Skeletal muscle cell (primary cell): ENCODE measurements at places on chromosomes 16 and 17.

GRCh38 chr17:2902546-2902945 lies 106.3 kb downstream of the RAP1GAP2 start:
- DNase-seq, result no peak

DNA sequence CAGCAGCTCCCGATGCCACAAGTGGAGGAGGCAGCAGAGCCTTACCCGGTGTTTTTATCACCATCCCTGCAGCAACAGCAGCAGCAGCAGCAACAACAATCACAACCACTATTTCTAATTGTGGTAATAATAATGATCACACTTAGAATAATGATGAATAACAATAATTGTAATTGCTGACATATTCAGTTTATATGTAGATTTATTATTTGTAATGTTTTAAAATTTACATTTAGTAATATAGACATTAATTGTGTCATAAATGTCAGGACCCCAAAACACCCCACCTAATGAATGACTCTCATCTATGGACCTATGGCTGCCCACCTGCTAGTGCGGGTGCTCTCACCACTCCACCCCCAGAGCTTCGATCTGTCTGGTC lies 170.0 kb downstream of the AHSP start:
- DNase-seq, result no peak

GRCh38 chr17:509316-509715 lies 156.7 kb upstream of the RPH3AL start:
- DNase-seq, result no peak

- no peak for DNase-seq
These were observed 93.9 kb downstream of the MSI2 start for GRCh38 chr17:57350266-57350665.

DNA sequence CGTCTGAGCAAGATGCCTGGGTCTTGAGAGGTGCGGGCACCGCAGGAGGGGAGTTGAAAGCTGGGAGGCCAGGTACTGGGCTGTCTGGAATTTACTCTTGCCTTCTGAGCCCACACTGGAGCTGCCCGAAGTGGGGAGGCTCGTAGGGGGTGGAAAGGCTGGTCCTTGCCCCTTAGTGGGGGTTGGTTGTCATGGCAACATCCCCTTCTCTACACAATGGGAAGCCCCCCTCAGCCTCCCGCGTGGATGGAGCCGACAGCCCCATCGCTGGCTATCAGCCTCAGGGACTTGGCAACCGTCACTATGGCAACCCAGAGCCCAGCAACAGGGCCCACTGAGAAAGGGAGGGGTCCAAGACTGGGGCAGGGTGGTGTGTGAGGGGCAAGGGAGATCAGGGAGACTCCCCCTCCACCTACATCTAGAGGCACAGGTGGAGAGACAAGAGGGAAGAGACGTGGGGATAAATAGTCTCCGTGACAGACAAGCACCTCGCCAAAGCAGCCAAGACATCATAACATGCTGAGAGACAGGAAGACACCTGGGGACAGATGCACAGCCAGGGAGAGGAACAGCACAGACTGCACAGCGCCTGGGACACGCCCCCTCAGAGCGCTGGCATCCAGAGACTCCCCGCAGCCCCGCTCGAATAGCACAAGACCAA lies 5.3 kb upstream of the DNAH2 start:
- DNase-seq, result no peak

DNA sequence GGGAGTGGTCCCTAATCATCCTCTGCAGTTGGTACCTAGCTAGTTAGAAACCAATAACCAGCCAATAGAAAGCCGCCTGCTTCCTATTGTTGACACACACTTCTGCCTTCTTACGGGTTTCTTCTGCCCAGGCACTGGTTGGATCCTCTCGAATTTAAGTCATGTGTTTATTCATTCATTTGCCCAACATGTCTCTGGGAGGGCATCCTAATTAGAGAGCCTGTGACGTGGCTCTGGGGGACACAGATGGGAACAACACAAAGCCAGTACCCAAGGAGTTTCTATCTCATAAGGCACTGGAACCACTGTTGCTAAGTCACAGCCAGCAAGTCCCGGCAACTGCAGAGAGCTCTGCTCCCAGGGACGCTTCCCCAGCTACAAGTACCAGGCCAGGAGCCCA lies 300.7 kb upstream of the TNRC6C start:
- no peak for DNase-seq

- DNase-seq, result no peak
These were observed 6.7 kb upstream of the PRPSAP1 start for GRCh38 chr17:76360461-76360860.

GRCh38 chr17:27554152-27554551 lies 76.8 kb upstream of the LGALS9 start:
- no peak for DNase-seq

DNA sequence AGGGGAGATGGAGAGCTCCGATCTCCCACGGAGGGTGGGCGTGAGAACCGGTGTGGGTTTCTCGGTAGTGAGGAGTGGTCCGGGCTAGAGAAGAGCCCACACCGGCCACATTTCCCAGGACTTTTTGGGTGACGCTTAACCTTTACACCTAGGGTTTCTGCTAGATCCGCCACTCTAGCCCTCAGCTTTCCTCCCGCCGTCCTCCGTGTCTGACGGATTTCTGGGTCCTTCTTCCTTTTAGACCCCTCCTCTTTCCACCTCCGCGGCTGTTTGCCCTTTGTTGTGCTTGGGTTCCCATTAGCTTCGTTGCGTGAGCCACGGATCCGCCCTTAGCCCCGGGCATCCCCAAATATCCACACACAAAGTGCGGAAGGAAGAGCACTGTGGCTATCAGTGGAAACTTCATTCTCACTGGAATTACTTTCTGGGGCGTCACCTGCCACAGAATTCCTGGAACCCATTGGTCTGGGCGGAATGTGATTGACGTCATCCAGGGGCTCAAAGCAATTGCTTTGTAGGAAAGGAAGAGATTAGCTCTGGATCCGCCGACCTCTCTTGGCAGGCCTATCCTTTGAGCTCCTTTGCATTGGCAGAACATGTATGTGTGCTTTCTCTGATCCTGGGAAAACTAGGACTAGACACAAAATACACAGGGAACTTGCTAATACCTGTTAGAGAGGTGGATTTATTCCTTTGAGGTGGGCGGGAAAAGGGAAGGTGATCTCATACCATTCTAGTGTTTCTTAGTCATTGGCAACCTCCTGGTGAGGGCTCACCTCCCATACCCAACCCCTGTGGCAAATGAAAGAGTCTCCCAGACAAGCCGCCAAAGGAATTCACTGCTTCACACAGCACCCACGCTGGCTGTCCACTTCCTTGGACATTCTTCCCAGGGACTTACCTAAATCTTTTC lies 654 bp downstream of the TNFAIP1 start:
- peak; percentile 60 for DNase-seq

DNA sequence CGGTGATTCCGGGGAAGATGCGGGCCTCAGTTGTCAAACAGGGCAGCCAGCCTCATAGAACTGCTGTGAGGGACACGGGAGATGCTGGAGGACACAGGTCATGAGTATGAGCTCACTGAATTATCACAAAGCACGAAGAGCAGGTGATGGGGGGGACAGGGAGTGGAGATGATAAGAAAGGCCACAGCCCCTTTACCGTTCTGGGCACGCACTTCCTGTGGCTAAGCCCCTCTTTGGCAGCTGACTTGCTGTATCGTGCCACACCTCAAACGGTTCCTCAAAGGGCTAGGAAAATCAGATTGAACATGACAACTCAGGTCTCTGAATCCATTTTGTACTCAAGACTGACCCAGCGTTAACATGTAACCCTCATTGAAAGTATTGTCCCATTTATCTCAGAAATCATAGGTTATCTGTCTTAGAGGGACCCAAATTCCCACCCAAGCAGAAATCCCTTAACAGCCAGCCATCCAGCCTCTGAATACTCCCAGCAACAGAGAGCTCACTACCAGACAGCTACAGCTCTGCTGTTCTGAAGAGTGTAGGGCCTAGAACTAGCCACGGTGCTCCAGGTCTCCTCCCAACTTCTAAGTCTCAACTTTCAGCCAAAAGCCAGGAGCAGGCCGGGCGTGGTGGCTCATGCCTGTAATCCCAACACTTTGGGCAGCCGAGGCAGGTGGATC lies 5.0 kb upstream of the SRL start:
- DNase-seq, result no peak

DNA sequence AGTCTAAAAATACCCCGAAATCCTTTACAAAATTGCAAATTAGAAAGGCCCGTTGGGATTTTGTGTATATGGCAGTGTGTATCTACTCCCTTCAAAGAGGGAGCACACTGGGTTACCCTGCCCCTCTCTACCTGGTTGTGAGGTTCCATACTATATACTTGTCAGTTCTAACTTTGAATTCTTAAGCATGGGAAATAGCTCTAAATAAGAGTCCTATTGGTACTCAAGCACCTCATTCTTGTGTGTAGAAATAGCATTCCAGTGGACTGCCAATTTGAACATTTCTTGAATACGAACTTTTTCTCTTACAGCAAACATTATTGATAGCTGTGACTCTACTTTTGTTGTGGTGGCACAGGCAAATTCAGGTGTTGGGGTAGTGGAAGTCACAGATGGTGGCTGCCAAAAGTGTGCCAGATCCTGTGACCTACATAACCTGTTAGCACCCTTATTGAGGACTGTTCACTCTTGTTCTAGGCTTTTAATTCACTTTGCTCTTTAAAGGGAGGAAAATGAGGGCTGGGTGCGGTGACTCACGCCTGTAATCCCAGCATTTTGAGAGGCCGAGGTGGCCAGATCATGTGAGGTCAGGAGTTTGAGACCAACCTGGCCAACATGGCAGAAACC lies 16.1 kb downstream of the ESRP2 start:
- DNase-seq, result no peak

- DNase-seq, result no peak
These were observed 10.0 kb downstream of the C1QTNF1 start for GRCh38 chr17:79033741-79034501.

GRCh38 chr17:31269578-31269983 lies 27.5 kb downstream of the OMG start:
- peak; percentile 93 for DNase-seq
